ENCODE measurements at places on chromosomes 7 and 10. TPM values are rescaled to one million over a fixed set of nuclear protein-coding genes. Genes with fewer than 3 reads are reported as not detected.
A peak's percentile ranks its signal among the peaks of the same experiment; 100 is the strongest.

DNA sequence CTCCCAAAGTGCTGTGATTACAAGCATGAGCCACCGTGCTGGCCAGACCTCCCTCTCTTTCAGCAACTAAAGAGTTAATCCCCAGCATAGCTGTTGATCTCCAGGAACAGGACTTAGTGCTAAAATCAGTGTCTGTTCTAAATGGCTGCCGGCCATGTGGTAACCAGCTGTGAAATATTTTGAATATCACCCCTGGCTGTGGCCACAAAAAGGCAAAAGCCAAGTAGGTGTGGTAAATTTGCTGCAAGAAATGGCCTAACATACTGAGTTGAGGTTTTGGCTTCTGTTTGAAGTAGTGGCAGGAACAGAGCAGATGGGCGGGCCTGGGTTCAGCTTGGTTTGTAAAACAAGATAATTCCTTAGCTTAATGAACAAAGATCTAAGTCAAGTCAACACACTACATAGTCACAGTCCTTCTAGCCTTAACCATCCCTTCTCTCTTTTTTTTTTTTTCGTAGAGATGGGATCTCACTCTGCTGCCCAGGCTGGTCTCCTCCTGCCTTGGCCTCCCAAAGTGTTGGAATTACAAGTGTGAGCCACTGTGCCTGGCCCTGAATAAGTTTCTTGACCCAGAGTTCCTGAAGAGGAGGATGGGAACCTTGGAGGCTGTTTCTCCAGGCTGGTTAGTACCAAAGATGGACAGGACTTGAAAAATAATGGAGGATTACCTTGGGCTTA lies 22.7 kb upstream of the AGFG2 start:
- peak; percentile 81 for DNase-seq

- no peak for DNase-seq
Measured at GRCh38 chr7:128352153-128352537, 8.4 kb upstream of the RBM28 start.

- DNase-seq, result no peak
Measured at GRCh38 chr7:120964088-120964487, 13.5 kb downstream of the ING3 start.

The UNCX gene
- total RNA-seq, result not detected

The ZNF804B gene
- total RNA-seq, result not detected

DNA sequence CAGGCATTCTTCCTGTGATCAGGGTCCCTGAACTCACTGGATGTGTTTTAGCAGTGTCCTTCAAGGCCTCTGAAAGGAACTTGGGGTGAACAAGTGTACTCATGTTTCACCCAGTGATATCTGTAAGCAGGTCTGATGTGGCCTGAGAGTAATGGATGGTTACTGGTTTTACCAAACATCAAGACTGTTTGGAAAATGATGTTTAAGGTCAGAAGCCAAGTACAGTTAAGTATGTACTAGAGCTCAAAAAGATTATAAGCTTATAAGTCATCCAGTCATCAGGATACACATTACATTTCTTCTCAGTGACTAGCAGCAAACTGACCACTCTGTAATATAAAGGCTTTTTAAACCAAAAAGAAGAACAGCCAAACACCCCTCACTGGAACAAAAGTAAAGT lies 79.8 kb upstream of the PTN start:
- DNase-seq, result no peak

- DNase-seq, result peak; percentile 50
Measured at GRCh38 chr7:50069613-50070012, 23.4 kb downstream of the ZPBP start.

The GRM8 gene
- not detected for total RNA-seq

DNA sequence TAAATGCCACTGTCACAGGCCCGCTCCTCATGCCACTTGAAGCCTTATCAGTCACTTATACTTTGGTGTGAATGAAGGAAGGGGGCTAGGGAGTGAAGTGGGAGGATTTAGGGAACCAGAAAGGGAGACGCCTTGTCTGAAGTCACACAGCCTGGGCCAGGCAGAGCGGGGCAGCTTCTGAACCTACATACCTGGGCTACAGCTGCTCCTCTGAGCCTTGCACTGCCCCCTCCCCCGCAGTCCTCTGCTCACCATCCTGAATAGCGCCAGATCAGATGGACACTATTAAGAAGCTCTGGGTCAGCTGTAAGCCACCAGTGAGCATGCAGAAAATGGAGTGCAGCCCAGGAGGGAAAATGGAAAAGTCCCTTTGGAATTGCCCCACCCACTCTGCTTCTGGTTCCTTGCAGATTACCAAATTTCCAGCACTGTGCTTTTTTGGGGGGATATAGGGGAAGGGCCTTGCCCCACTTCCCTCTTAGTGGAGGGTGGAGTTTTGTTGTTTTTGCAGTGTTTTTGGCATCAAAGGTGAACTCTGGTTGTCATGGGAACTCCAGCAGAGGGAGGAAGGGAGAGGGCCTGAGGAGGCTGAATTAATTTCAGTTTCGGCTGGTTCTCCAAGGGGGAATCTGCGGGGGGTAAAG lies 35.0 kb upstream of the ADCYAP1R1 start:
- no peak for DNase-seq

GRCh38 chr7:45122975-45123860 lies 11.7 kb upstream of the TBRG4 start:
- DNase-seq, result no peak

GRCh38 chr7:157434701-157435100 lies 97.9 kb downstream of the DNAJB6 start:
- DNase-seq, result no peak

GRCh38 chr10:117830787-117831212 lies 215.9 kb downstream of the RAB11FIP2 start:
- DNase-seq, result no peak

DNA sequence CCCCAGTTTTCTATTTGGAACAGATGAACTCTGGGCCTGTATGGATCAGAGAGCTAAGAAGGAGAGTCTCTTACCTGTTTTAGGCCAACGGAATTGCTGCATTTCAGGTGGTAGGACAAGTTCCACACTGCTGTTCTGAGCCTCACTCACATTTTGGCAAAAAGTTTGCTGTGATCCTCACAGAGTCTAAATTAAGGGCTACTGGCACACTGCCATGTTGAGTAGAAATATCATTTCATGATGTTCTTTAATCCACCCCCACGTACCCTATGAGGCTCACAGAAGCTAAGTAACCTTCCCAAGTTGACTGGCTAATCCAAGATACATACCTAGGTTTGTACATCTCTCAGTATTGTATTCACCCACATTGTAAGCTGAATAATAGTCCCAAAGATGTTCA lies 447.2 kb downstream of the INHBA start:
- no peak for DNase-seq

DNA sequence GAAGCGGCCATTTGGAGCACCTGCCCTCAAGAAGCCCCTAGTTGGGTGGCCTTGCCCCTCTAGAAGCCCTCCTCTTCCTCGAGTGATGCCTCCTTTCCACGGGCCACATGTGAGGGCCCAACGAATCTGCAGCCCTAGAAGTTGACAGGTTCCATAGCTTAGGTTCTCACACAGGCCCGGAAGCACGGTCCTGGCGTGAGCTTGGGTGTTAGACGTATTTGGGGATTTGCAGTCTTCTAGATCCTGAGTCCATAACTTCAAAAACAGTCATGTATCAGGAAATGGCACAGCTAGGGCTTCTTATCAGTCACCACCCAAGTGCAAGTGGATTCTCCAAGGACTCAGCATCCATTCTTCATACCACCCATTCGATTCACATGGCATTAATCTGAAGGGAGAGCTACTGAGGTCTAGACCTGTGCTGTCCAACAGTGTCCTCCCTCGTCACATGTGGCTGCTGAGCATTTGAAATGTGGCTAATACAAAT lies 477 bp upstream of the FBXW4 start:
- DNase-seq, result no peak

GRCh38 chr7:88337572-88337971 lies 30.9 kb upstream of the STEAP4 start:
- DNase-seq, result peak; percentile 83

DNA sequence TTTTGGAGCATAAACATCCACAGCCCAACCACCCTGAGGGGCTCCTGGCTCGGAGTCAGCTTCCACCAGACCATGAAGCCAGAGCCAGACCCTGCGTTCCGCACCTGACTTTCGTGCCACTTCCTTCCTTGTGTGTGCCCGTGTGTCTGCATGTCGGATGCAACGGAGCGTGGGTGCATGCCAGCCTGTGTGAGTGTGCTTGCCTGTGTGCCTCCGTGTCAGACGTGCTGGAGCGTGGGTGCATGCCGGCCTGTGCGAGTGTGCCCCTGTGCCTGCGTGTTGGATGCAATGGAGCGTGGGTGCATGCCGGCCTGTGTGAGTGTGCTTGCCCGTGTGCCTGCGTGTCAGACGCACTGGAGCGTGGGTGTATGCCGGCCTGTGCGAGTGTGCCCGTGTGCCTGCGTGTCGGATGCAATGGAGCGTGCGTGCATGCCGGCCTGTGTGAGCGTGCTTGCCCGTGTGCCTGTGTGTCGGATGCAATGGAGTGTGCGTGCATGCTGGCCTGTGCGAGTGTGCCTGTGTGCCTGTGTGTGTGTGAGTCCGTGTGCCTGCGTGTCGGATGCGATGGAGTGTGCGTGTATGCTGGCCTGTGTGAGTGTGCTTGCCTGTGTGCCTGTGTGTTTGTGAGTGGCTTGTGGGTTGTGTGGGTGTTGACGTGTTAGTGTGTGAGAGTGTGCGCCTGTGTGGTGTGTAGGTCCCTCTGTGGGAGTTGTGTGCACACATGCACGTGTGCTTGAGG lies 28.1 kb upstream of the KNDC1 start:
- no peak for DNase-seq

The KCNMA1 gene
- 46.4 TPM for total RNA-seq

DNA sequence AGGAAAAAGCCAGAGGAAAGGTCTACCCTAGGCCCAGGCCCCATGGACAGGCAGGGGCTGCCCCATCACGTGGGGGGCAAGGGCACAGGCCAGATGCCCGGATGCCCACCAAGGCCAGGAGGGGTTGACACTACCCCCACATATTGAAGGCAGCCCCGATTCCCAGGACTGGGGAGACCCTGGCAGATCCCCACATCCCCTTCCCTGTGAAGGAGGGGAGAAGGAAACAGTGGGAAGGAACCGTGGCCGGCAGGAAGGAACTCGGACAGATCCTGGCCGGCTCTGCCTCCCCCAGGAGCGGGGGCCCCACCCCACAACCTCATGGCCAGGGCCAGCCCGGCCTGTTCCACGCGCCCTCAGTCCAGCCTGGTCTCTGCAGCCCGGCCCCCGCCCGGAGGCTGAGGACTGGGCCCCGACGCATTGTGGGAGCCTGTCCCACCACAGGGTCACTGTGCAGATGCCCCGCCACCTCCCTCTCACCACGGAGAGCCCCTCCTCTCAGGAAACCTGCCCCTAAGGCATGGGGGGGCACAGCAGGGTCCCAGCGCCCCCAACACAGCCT lies 41.3 kb downstream of the PAPOLB start:
- DNase-seq, result no peak

GRCh38 chr10:93604146-93604545 lies 3.1 kb upstream of the RBP4 start:
- no peak for DNase-seq

The KCNH2 gene
- not detected for total RNA-seq

The LIPJ gene
- total RNA-seq, result 0.17 TPM

GRCh38 chr10:114998993-114999392 lies 61.0 kb downstream of the TRUB1 start:
- no peak for DNase-seq
